ENCODE measurements at places on chromosomes 13 and 19. TPM values are rescaled to one million over a fixed set of nuclear protein-coding genes. Genes with fewer than 3 reads are reported as not detected.

DNA sequence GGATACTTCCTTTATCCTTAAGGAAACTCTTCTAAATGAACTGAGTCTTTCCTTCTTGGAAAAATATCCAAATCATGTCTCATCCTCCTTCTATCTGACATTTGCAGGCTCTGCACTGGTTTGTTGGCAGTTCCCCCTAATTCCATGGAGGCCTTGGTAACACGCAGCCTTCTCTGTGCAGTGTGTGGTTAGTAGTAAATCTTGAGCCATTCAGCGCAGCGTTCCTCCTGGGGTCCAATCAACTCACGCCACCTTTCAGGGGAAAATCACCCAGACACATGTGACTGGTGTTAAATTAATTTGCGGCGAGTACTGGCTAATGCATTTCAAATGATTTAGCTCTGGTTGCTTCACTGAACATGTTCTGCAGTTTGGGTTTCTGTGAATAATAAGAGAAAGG, 21.0 kb upstream of the CBY2 start:
- no peak overlapping the region for H3K4me3 ChIP-seq
- no peaks in the 10 kb centered on the region for H3K4me1 ChIP-seq
- H3K27ac ChIP-seq, result no peak overlapping the region
- peaks cover under 1% of the 10 kb centered on the region for H3K27me3 ChIP-seq

GRCh38 chr13:65943708-65944107, 1286.4 kb downstream of the PCDH9 start:
- no peaks in the 10 kb centered on the region for H3K4me1 ChIP-seq
- no peaks in the 10 kb centered on the region for H3K36me3 ChIP-seq
- no peak for DNase-seq

Gene ICAM4
- 1.1 TPM for total RNA-seq

Gene PINLYP
- 7.4 TPM for total RNA-seq

DNA sequence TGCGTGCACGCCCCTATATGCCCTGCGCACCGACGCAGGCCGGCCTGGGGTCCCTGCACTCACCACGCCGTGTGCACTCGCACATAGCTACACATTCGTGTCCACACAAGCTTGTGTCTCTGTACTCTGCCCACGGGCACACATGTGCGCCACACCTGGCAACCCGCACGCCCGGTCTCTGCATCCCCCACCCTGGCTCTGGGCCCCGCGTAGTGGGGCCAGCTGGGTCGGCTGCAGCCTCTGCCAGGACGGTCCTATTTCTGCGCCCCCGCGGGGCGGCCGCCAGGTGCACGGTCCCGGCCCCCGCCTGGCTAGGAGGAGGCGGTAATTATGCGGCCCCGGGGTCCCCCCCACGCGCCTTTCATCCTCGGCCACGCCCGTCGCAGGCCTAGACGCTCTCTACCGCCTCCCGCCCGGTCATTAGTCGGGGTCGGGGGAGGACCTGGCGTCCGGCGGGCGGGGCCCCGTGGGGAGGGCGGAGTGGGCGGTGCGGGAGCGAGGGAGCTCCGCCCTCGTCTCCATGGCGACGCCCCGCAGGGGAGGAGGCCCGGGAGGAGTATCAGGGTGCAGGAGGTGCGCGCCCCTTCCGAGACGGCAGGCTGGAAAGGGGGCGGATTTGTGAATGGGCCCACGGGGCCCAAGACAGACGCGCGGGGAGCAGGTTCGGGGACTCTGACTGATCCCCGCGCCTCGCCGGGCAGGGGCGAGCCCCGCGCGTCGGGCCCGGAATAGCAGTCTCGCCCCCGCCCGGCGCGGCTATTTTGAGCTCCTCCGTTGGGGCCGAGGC, 2.8 kb upstream of the CIRBP start:
- peak overlapping the region; percentile 82 for H3K27ac ChIP-seq
- H3K4me1 ChIP-seq, result peaks cover 70% of the 10 kb centered on the region
- DNase-seq, result peak; percentile 93
- H3K36me3 ChIP-seq, result peaks cover 32% of the 10 kb centered on the region
- peaks cover 2% of the 10 kb centered on the region for H3K27me3 ChIP-seq
- H3K4me3 ChIP-seq, result peak overlapping the region; percentile 69

Gene CDX2
- not detected for total RNA-seq

- peaks cover 30% of the 10 kb centered on the region for H3K36me3 ChIP-seq
- no peak overlapping the region for H3K27ac ChIP-seq
- H3K4me3 ChIP-seq, result no peak overlapping the region
- peaks cover 2% of the 10 kb centered on the region for H3K4me1 ChIP-seq
- no peak for DNase-seq
Observed at GRCh38 chr13:48054601-48055000, 17.1 kb downstream of the NUDT15 start.

DNA sequence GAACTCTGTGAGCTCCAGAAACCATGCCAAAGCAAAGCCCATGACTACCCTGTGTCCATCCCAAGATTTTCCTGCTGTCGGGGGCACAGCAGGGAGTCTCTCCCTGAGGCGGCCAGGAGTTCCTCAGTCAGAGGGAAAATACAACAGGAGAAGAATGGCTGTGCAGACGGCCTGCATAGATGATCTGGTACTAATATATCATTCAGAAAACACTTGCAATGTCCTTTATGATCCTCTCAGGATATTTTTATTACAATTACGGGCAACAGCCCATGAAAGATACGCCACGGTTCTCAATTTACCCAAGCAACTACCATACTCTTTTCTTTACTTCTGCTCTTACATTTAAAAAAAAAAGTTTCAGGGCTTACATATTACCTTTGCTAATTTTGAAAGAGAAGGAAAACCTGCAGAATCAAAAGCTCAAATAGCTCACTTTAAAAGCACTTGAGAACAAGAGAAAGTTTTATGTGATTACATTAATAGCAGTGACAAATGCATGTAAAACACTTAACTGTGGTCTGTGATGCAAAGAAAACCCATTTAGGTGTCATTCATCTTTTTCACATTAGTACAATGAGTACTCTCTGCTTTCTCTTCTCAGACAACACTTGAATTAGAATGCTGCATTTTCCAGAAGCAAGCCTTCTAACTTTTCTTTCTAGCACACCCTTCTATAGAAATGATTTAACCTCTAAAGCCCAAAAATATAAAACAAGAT, 460.8 kb downstream of the KLF5 start:
- no peak overlapping the region for H3K27ac ChIP-seq
- no peaks in the 10 kb centered on the region for H3K36me3 ChIP-seq
- DNase-seq, result no peak
- no peaks in the 10 kb centered on the region for H3K27me3 ChIP-seq
- H3K4me1 ChIP-seq, result peaks cover 20% of the 10 kb centered on the region
- no peak overlapping the region for H3K4me3 ChIP-seq

Gene KANK3
- total RNA-seq, result 3.5 TPM

- H3K4me1 ChIP-seq, result no peaks in the 10 kb centered on the region
- no peak overlapping the region for H3K27ac ChIP-seq
- peaks cover 2% of the 10 kb centered on the region for H3K27me3 ChIP-seq
- DNase-seq, result no peak
Observed at GRCh38 chr13:23634897-23635296, 64.7 kb downstream of the TNFRSF19 start.

DNA sequence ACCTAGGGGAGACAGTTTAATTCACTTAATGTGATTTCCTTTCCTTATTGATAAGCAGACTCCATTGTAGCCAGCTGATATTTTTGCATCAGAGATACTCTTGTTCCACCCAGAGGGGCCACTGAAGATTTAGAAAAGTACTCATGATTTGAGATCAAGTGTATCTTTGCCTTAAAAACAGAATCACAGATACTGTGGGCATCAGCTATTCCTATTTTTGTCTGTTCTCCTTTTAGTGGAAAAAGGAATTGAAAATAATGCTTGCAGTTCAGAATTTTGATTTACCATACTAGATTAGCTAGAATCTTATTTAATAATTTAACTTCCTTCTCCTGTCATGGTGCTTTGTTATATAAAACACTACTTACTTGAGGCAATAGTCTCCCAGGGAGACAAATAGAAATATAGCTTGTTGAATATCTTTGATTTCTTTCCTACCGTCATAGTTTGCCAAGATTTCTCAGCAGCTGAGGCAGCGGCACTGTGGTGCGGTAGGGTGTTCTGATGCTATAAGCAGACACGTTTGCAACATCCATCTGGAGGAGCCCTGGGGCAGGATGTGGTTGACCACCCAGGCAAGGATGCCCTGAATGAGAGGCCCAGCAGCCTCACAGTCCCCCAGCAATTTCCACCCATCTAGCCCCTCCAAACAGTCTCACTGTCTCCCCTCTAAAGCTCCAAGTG, 47.0 kb upstream of the RAP2A start:
- peak; percentile 74 for DNase-seq
- peak overlapping the region; percentile 53 for H3K27ac ChIP-seq
- H3K4me1 ChIP-seq, result peaks cover 23% of the 10 kb centered on the region
- no peaks in the 10 kb centered on the region for H3K27me3 ChIP-seq

DNA sequence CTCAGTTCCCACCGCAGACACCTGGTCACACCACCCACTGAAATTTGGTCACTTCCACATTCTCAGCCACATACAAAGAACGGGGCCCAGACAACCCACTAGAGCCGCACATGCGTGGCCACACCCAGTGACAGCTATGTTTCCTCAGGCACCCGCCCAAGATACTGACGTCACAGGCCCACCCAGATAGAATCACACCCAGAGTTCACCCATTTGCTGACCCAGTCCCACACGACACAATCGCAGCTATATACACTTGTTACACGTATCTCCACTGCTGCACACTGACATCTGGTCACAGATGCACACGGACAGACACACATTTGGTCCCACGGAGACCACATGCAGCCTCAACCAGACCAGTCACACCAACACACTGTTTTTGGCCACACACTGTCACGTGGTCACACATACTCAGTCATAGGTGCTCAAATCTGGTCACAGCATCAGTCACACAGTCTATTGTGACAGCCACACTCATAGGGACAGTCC, 2.9 kb downstream of the NUMBL start:
- no peaks in the 10 kb centered on the region for H3K27me3 ChIP-seq
- H3K27ac ChIP-seq, result no peak overlapping the region
- DNase-seq, result no peak
- peaks cover 2% of the 10 kb centered on the region for H3K4me1 ChIP-seq

- no peaks in the 10 kb centered on the region for H3K27me3 ChIP-seq
- peak overlapping the region; percentile 64 for H3K27ac ChIP-seq
- DNase-seq, result no peak
- H3K4me1 ChIP-seq, result peaks cover 27% of the 10 kb centered on the region
Observed at GRCh38 chr19:18514800-18515682, 6.8 kb downstream of the ELL start.

DNA sequence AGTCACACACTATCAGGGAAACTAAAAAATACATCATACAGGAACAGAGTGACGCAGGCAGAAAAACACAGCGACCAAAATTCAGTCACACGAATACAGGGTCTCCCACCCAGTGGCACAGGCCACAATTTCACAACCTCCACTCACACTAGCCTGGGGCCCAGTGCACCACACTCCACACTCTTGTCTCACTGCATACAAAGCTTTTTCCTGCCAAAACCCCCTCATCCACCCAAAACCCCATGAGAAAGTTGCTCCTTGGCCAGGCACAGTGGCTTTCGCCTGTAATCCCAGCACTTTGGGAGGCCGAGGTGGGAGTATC, 1.2 kb downstream of the S1PR5 start:
- H3K27ac ChIP-seq, result no peak overlapping the region
- no peaks in the 10 kb centered on the region for H3K36me3 ChIP-seq
- H3K4me1 ChIP-seq, result peaks cover 44% of the 10 kb centered on the region
- H3K4me3 ChIP-seq, result no peak overlapping the region
- no peak for DNase-seq

DNA sequence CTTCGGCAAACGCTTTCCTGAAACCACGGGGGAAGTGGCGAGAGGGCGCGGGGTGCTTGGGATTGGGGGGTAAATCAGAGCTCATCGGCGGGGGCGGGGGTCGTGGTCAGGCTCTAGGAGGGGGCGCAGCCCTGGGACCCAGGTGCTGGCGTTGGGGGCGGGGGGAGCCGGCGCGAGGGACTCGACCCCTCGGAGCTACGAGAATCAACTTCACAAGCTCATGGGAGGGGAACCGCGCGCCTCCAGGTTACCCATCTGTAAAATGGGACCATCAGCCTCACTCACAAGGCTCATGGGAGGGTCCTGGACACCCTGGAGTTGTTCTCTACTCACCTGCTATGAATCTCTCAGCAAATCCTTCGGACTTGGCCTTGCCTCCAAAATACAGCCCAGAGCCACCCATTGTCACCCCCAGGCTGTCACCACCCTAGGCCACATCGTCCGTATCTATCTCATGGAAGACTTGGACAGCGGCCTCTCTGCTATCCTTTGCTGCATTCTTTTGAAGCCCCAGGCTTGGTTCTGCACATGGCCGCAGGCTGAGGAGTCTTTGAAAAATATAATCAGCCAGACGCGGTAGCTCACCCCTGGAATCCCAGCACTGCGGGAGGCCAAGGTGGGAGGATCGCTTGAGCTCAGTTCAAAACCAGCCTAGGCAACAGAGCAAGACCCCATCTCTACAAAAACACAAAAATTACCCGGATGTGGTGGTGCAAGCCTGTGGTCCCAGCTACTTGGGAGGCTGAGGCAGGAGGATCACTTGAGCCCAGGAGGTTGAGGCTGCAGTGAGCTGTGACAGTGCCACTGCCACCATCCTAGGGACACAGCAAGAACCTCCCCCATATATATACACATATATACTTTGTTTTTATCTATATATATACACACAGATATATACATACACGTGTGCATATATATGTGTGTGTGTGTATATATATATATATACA, 939 bp upstream of the RANBP3 start:
- peaks cover 48% of the 10 kb centered on the region for H3K36me3 ChIP-seq
- DNase-seq, result no peak
- peak overlapping the region; percentile 92 for H3K27ac ChIP-seq
- H3K4me1 ChIP-seq, result peaks cover 67% of the 10 kb centered on the region
- H3K27me3 ChIP-seq, result no peaks in the 10 kb centered on the region

GRCh38 chr13:25932365-25932764, 119.5 kb downstream of the SHISA2 start:
- H3K4me1 ChIP-seq, result no peaks in the 10 kb centered on the region
- H3K27me3 ChIP-seq, result no peaks in the 10 kb centered on the region
- no peaks in the 10 kb centered on the region for H3K36me3 ChIP-seq

DNA sequence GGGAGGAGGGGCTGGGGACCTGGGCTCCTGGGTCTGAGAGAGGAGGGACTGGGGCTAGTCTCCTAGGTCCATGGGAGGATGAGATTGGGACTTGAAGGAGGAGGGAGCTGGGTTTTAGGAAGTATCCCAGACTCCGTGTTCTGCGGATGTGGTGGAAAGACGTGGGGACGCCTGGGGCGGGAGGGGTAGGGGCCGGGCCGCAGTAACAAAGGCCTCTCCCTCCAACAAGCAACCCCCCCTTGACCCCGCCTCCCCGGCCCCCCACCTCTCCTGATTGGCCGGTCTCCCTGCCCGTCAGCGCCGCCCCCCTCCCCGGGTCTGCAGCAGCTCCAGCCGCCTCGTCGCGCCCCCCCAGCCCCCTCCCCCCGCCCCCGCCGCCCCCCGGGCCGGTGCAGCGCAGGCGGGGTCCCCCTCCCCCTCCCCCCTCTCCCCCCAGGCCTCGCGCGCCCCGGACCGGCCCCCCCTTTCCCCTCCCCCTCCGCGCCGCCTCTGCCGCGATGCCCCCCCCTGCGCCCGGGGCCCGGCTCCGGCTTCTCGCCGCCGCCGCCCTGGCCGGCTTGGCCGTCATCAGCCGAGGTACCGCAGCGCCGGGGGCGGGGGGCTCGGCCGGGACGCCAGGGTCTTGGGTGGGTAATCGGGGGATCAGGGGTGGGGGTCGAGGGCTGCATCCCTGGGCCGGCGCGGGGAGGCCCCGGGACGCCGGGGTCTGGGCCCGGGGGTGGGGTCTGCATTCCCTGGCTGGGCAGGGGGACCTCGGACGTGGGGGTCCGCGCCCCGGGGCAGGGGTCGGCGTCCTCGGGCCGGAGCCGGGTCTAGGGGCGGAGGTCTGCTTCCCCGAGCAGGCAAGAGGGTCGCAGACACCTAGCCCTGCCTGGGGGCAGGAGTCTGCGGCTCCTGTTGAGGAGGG, at the start of gene IGLON5:
Gene IGLON5 (plus strand): TSS at position 294 of the 907 bp plus-strand sequence. CDS start 204 bp downstream, at position 498.
- H3K27ac ChIP-seq, result peak within 1 kb of the TSS; percentile 50
- DNase-seq, result no peak
- H3K4me1 ChIP-seq, result no peaks in the 10 kb centered on the region
- H3K36me3 ChIP-seq, result no peaks in the 10 kb centered on the region

Data from activated CD8-positive, alpha-beta T cell treated with anti-CD3 and anti-CD28 coated beads, Interleukin-2, amount 10 ng/mL, durations not matched to agents 7 days and 5 days (primary cell).